ENCODE measurements at places on chromosomes 2 and 18.

DNA sequence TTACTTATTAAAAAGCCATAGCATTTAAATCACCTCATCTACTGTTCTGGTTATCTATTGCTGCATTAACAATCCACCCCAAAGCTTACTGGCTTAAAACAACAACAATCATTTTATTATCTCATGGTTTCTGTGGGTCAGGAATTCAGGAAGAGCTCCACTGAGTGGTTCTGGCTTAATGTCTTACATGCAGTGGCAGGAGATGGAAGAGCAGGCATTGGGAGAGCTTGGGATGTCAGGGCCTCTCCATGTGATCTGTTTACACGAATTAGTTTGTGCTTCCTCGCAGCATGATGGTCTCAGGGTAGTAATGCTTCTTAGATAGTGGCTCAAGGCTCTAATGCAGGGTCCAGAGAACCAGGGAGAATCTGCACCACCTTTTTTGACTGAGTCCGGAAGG, 14.4 kb upstream of the REL start:
- DNase-seq = no peak

GRCh38 chr2:219356834-219357233, 24.3 kb upstream of the RESP18 start:
- no peak for DNase-seq

GRCh38 chr18:7789856-7790552, 222.9 kb downstream of the PTPRM start:
- DNase-seq = no peak

- no peak for DNase-seq
Measured at GRCh38 chr2:200592406-200593075, 6.7 kb downstream of the AOX1 start.

DNA sequence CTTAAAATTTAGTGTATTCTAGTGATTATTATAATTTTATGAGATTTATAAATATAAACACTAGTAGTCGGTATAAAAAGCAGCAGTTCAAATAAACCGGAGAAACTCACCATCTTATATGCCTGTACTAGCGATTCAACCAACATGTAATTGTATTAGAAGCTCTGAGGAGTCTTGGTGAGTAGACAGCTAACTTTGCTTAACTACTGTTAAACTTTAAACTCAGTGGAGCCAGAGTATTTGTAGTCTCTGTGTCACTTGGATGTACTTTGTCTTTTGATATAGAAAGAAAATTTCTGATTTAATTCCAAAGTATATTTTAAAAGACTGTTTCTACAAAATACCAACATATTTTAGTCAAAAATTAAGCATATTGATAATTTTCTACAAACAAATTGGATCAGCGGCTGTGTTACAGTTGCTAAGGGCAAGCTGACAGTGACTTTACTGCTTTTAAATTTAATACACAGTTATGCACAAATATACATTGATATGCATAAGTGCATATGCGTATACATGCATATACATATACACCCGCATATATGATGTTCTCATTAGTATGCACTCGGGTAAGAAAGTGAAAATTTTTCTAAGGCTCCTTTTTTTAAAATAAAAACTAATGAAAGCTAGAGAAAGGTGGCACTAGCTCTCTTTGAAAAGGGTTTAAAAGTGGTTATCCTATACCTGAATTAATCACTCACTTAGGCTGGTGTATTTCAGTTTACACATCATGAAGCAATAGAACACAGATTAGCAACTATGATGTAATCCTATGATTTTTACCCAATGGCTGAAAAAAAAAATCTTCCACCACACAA, 374.5 kb downstream of the NCKAP5 start:
- DNase-seq = no peak

- no peak for DNase-seq
Measured at GRCh38 chr2:43008388-43008787, 216.0 kb upstream of the HAAO start.

GRCh38 chr2:230660294-230661060, 52.2 kb upstream of the CAB39 start:
- DNase-seq = peak; percentile 88

DNA sequence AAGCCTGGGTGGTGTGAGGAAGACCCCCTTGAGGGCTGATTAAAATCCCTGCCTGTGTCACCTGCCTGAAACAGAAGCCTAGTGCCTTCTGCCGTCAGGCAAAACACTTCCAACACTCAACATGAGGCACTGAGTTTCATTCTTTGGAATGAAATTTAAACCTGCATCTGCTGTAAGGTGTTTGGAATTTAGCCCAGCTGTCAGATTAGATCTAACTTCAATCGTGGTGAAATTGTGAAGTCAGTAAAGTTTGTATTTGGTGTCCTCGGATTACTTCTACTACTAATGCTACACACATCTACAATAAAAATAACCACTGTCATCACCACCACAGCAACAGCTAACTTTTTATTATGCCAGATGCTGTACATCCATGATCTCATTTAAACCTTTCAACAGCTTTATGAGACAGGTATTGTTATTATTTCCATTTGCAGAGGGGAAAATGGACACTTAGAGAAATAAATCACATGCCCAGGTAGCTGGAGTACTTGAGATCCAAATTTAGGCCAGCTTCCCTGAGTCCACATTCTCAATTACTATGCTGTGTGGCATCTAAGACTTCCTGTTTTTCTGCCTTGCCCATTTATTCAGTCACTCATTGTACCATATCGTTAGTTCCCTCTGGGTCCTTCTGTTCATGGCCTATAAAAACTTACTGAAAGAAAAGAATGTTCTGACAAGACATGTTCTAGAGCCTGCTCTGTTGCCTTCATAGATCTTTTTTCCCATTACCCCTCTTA, 98.2 kb upstream of the GCFC2 start:
- DNase-seq = no peak

Measured in CMK (cell line).